ENCODE measurements at places on chromosomes 2 and 18.

GRCh38 chr18:63762518-63762917 is 12.7 kb upstream of the SERPINB7 start:
- DNase-seq: no peak

- no peak for DNase-seq
Measured at GRCh38 chr2:235502336-235502735, 8.5 kb downstream of the AGAP1 start.

DNA sequence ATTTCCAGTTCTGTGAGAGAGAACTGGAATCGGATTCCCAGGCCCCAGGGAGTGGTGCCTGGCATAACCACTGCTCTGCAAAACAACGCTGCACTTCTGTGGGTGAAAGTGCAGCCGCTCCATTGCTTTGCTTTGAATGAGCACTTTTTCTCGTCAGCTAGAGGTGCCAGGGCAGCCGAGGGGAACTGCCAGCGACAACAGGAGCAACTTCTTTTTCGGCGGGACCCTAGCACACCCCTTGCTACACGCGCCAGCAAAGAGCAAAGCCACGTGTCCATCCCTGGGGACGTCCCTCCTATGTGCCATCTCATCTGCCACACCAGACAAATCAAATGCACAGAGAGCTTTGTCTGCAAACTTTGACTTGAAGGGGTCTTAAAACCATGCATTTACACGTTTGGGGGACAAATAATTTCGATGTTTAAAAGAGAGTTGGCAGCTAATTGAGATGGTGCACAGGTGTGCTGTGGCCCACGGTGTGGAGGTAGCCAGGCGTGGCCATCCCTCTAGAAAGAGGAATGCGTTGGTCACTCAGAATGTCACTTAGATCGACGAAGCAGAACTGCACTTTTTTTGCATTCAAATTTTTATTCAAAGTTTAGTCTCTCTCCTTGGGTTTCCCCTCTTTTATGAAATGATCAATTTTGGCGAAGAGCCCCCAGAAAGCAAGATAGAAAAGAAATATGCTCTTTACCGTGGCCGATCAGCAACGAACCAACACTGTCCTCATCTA is 151.8 kb downstream of the MBP start:
- no peak for DNase-seq

GRCh38 chr2:231780123-231780908 is 766 bp downstream of the PDE6D start:
- no peak for DNase-seq

DNA sequence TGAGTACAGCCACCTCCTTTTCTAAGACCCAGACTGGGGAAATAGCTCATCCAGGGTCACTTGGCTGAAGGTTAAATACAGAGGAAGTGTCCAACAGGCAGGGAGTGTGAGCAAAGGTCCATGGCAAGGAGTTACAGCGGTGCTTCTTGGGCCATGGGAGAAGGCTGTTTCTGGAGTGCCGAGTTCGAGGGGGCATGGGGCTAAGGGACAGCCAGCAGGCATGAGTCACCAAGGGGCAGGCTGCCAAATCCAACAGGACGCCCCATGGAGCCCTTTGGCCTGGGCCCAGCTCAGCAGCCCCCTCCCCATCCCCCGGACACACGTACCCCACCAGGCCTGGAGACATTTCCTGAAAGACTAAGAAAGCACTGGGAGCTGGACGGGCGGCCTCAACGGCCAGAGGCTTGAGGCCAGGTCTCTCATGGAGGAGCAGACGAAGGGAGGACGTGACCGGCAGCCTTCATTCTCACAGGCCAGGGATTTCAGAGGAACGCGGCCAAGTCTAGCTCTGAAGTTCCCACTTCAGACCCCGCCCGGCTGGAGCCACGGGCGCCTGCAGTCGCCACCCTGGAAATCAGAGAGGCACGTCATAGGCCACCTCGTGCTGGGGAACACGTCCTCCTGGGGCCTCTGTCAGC is 160.4 kb downstream of the SMAD7 start:
- DNase-seq: no peak

DNA sequence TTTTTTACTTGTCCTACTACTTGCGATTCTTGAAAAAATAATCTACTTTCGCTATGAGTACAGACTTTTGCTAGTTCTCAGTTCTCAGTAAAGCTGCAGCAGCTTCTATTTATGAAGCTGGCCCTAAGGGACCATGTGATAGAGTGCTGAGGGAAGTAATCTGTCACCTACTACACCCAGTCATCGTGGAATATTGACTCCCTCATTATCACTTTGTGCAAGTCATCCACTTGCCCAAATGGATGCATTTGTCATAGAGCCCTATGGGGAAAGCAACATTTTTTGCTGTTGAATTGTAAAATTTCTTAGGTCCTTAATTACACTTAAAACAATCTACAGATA is 1919.8 kb downstream of the SUCLG1 start:
- DNase-seq: no peak

- peak; percentile 44 for DNase-seq
Measured at GRCh38 chr2:191625016-191625415, 52.9 kb upstream of the NABP1 start.

DNA sequence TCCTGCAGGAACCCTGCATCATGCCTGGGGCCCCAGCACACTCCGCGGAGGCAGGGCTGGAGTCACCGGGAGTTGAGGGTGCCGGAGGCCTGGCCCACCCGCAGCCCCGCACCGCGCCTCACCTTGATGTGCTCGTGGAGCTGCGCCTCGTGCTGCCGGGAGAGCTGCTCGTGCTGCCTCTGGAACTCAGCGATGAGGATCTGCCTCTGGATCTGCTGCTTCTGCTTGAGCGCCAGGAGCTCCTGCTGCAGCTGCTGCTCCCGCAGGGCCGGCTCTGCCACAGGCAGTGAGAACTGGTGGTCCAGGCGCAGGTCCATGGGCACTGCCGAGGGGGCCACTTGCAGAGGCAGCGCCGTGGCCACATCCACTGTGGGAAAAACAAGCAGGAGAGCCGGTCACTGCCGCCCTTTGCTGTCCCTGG is 211.1 kb downstream of the HDAC4 start:
- DNase-seq: no peak

GRCh38 chr2:174786066-174786725 is 21.9 kb upstream of the CHRNA1 start:
- no peak for DNase-seq

- DNase-seq: no peak
Measured at GRCh38 chr2:4838626-4839025, 853.6 kb upstream of the SOX11 start.

GRCh38 chr2:218806346-218806978 is 24.5 kb downstream of the CYP27A1 start:
- DNase-seq: no peak

DNA sequence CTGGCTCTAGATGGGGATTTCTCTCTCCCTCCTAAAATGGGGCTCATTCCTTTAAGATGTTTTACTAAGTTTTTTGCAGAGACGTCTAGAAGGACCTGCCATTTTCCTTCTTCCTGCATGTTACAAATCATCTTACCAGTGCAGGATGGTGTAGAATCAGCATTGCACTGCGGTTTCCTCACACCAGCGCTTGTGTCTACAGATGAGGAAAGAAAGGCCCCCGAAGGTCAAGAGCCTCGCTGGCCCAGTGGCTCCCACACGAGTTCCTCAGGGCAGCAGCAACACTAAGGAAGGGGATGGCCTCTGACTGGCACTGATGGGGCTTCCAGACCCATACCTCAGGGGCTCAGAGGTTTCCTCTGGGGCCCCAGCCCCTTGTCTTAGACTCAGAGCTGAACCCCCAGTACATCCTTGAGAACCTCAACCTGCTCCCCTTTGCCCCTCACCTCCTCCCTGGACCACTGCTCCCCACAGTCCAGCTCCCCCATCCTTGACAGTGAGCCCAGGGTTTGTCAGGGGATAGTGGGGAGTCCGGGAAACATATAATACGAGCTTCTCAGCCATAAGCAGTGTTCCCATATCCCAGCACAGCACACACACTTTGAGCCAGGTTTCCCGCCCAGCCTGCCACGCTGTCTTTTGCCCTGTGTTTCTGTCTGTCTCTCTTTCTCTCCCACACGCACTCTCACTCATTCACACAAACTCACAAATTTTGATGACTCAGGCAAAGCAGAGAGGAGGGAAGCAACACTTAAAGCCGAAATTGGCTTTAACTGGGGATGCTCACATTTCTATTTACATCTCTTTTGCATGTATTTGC is 29.4 kb downstream of the ZFP36L2 start:
- DNase-seq: no peak

DNA sequence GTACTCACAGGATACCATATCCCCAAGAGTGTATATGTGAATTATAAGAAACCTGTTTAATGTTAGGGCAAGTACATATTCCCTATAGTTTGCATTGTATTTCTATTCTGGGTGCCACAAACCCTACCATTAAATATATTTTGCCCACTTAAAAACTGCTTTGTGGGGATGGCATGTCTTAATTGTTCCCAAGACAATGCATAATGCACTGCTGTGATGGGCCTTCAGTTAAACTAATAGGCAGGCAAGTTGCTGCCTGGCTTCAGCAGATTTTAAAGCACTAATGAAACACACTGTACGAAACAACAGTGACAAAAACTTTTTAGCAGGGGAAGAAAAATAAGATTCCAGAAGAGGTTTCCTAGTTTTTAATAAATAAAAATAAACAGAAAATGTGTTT is 104.8 kb upstream of the VRK2 start:
- no peak for DNase-seq

GRCh38 chr18:78647018-78647417 is 332.6 kb upstream of the SALL3 start:
- DNase-seq: no peak

DNA sequence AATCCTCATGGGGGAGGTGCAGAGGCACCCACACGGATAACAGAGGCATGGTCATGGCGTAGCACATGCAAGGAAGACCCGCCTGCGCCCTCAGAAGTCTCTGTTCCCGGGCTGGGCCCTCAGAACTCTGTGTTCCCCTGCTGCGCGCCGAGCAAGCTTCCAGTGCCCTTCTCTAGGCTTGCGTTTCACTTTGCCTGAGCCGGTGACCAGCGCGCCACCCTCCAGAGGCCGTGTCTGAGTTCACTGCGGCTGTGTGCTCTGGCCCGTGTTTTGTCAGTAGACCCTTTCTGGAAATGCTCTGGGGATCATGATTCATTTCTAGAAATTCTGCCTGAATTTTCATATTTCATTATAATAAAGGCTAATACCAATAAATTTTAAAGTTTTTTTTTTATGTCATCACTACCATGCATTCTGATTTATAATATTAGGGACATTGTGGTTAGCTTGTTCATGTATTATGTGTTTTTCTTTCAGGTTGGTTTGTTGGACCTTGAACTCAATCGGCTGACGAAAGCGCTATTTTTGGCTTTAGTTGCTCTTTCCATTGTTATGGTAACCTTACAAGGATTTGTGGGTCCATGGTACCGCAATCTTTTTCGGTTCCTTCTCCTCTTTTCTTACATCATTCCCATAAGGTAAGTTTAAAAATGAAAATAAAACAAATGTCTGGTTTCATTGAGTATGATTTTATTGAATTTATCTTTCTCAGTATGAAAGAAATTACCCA is 142.7 kb upstream of the NFATC1 start:
- no peak for DNase-seq

DNA sequence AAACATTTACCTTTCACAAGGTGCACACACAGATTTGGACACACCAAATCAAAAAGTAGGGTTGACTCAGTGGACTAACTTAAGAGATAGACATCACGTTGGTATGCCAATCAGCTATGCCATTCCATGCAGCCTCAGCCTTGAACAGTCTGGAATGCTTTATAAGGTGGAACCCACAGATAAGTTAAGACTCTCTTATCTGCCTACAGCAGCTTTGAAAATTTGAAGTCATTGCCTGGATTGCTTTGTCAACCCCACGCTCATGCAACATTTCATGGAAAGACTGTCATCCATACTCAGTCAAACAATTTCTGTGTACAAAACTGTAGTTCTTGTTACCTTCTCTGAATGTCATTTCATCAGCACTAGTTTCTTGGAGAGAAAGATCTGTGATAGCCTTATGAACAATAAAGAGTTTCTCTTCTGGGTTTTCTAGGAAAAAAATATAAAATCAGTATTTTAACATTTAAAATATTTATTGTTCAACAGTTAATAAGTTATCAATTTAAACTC is 1.2 kb downstream of the ERMN start:
- DNase-seq: no peak

- no peak for DNase-seq
Measured at GRCh38 chr2:157291018-157291417, 33.5 kb downstream of the GALNT5 start.

DNA sequence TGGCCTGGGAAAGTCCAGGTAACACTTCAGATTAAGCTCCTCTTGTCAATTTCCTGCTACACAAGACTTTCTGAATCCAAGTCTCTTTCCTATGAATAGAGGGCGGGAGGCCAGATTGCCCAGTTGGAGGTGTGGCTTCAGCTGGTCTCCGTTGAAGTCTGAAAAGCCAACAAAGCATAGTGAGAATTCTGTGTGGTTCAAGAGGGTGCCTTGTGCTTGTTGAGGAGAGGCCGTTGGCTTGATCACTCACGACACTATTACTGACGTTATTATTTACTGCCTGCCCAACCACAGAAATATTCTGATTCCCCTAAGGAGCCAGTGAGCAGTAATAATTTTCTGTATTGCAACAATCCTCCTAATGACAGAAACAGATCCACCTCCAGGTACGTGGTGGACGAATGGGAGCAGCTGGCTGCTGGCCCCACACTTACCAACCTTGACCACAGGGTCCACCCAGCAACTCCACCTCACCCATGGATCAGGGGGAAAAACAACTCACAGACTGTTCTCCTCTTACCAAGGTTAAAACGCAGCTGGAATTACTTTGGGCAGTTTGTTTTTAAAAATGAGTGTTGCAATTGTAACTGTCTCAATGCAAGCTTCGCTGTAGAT is 21.9 kb downstream of the NRP2 start:
- no peak for DNase-seq

- DNase-seq: no peak
Measured at GRCh38 chr2:207395535-207396251, 134.1 kb upstream of the CREB1 start.

GRCh38 chr18:59056706-59057492 is 82.8 kb upstream of the SEC11C start:
- peak; percentile 39 for DNase-seq

GRCh38 chr2:73101626-73102256 is 11.0 kb downstream of the RAB11FIP5 start:
- DNase-seq: no peak

DNA sequence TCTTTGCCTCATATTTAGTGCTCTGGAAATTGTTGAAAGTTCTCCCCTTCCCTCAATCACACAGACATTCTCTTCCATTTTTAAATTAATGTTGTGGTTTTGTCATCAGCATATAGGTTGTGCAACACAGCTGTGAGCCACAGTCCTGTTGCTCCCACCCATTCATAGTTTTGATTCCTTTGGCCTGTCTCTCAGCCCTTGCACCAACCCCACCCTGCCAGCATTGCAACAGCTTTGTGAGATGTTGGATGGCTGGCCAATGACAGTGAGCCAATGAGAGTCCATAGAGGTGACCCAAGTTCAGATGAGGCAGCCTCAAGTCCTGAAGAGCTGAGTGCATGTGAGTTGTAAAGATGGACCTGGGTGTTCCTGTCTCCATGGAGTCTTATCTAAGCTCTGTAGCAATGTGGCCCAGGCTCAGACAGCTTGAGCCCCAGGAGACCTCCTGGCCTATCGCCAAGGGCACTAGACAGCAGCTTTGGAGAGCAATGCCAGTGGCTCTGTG is 775.5 kb downstream of the RNF144A start:
- DNase-seq: no peak
